Left cardiac atrium (tissue), 4 donors: ENCODE measurements at places on chromosomes 6 and 20. TPM values are rescaled to one million over a fixed set of nuclear protein-coding genes. Genes with fewer than 3 reads are reported as not detected.

DNA sequence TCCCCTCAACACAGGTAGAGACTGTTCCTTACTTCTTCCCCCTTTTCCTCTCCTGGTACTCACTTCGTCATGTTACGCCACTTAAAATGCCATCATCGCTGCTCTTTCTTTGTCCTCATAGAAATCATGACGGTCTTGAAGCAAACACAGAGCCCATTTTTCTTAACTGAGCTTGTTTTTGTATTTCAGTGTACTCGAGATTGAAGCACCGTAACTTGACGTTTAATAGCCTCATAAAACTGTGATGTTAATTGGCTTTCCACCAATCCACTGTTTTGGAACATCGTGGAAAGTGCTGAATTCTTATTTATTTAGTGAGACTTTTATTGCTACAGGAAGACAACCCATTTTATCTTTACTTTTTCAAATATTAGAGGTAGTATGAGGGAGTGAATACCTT is 38.7 kb downstream of the DUSP22 start:
- DNase-seq: no peak

DNA sequence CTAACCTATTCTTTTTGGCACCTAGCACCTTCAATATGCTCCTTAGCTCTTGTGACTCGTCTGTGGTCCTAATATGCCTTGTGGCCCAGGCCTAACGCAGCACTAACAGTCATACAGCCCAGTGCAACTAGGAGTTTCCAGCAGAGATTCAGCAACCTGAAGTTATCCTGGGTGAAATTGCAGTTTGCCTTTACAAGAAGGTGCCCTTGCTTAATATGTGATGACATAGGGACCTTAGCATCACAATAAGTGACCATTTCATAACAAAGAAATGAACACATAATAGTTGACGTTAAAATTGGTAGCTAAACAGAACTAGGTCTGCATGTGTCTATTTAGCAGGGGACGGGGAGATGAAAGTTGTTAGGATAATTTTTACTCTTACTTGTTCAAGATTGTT is 10.1 kb downstream of the FIG4 start:
- DNase-seq: no peak

DNA sequence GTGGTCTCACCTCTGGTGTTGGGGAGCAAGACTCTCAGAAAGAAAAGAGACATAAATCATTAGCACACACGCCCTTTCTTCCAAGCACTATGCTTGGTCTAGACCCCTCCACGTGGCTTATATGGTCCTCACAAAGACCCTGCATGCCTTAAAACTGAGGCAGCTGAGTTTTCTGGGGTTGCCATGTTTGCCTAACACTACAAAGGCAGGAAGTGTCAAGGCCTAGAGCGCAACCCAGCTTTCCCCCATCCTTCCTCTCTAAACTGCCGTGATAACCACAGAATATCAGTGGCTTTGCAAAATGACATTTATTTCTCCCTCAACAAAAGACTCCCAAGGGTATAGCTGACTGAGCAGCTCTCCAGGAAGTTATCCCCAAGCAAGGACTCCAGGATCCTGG is 146.5 kb upstream of the TOP1 start:
- no peak for DNase-seq

DNA sequence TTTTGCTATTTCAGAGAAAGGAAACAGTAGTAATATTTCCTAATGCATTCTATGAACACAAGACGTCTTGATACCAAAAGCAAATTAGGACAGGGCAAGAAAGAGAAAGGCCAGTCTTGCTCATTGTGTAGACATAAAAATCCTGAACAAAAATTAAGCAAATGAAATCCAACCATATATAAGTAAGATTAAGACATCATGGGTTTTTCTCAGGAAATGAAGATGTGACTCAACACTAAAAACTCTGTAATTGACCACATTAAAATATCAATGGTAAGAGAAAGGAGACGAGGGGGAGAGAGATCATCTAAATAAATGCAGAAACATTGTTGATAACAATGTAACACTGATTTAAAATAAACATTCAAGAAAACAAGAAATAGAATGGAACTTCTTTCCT is 205.4 kb downstream of the SOD2 start:
- DNase-seq: no peak

Gene KIAA1755
- 8.1 TPM for total RNA-seq

Gene MCCD1
- not detected for total RNA-seq
